ENCODE measurements at places on chromosomes 2 and 18.

GRCh38 chr2:239910404-239910803 is 114.7 kb downstream of the NDUFA10 start:
- H3K27me3 ChIP-seq: no peaks in the 10 kb centered on the region
- peaks cover 15% of the 10 kb centered on the region for H3K4me1 ChIP-seq
- no peak overlapping the region for H3K4me3 ChIP-seq
- H3K27ac ChIP-seq: no peak overlapping the region
- no peaks in the 10 kb centered on the region for H3K36me3 ChIP-seq

DNA sequence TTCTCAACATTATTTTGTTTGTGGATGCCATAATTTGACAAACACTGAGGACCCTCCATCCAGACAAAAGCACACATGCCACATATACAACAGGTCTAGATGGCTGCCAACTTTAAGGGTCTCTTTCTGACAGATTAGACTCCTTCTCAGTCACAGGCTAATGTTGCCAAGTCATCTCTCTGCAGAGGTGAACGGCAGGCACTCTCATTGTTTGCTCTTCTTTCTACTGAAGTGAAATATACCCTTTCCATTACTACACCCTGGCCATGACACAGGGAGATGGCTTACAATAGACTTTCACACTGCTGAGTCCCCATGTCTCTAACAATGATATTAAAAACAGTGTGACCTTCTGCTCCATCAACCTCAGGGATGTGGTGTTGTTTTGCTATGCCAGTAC is 47.5 kb upstream of the ZNF397 start:
- no peaks in the 10 kb centered on the region for H3K27me3 ChIP-seq
- no peak overlapping the region for H3K4me3 ChIP-seq
- no peak for DNase-seq

GRCh38 chr2:98507891-98508708 is 63.4 kb downstream of the INPP4A start:
- no peaks in the 10 kb centered on the region for H3K27me3 ChIP-seq
- no peaks in the 10 kb centered on the region for H3K36me3 ChIP-seq
- H3K27ac ChIP-seq: peak overlapping the region; percentile 50
- no peak for DNase-seq
- H3K4me1 ChIP-seq: peaks cover 84% of the 10 kb centered on the region
- no peak overlapping the region for H3K4me3 ChIP-seq

GRCh38 chr2:173264603-173265366 is 89.9 kb upstream of the CDCA7 start:
- peak; percentile 22 for DNase-seq
- no peaks in the 10 kb centered on the region for H3K36me3 ChIP-seq
- H3K4me3 ChIP-seq: peak overlapping the region; percentile 1
- no peaks in the 10 kb centered on the region for H3K27me3 ChIP-seq
- H3K4me1 ChIP-seq: no peaks in the 10 kb centered on the region

DNA sequence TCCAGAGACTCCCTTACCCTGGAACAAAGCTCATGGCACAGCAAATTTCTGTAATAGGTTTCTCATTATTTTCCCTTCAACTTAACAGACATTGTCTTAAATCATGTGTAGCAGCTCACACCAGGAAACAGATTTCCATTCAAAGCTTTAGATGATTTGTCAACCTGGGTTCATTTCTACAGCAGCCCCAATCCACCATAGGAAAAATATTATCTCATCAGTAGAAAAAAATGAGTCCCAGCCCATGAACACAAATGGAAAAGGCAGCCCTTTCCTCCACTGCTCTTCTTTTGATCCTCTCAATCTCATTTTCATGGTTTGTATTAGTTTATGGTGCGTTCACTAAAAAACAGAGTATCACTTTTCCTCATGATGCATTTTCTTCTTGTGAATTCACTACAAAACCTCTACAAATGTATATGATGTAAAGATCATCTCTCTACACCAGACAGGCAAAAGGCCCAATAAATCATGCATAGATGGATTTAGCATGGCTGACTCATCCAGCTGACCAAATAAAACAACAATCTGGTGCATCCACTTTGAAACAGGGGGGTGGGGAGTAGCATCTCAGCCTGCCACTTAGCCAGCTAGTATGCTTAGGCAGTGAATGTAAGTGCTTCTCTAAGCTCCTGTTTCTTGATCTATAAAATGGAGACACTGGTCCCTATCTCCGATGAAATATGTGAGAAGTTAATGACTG is 78.6 kb downstream of the SATB2 start:
- no peaks in the 10 kb centered on the region for H3K36me3 ChIP-seq
- no peaks in the 10 kb centered on the region for H3K27me3 ChIP-seq
- H3K27ac ChIP-seq: no peak overlapping the region
- no peaks in the 10 kb centered on the region for H3K4me1 ChIP-seq
- no peak for DNase-seq

- no peak overlapping the region for H3K27ac ChIP-seq
- H3K27me3 ChIP-seq: no peaks in the 10 kb centered on the region
- H3K4me3 ChIP-seq: no peak overlapping the region
- DNase-seq: no peak
- no peaks in the 10 kb centered on the region for H3K36me3 ChIP-seq
Observed at GRCh38 chr2:155412598-155412997, 714.1 kb downstream of the KCNJ3 start.

DNA sequence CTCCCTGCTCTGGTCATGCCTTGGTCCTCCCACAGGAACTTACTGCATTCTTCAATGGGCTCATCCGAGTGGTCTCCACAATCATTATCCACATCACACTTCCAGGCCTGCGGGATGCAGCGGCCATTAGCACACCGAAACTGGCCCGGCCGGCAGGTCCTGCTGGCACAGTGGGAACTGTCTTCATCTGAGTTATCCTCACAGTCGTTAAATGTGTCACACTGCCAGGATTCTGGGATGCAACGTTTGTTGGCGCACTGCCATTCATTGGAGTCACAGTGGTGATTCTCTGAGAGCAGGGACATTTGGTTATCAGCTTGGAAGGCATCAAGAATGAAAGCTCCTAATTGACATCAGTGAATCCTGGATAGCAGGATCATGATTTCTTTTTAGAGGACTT is 104.5 kb downstream of the DHRS9 start:
- no peak overlapping the region for H3K4me3 ChIP-seq
- no peak for DNase-seq
- H3K36me3 ChIP-seq: no peaks in the 10 kb centered on the region
- H3K27ac ChIP-seq: no peak overlapping the region
- no peaks in the 10 kb centered on the region for H3K4me1 ChIP-seq

GRCh38 chr2:163395602-163396001 is 340.2 kb downstream of the FIGN start:
- DNase-seq: no peak
- no peak overlapping the region for H3K27ac ChIP-seq
- no peaks in the 10 kb centered on the region for H3K36me3 ChIP-seq
- no peaks in the 10 kb centered on the region for H3K4me1 ChIP-seq
- H3K27me3 ChIP-seq: no peaks in the 10 kb centered on the region
- no peak overlapping the region for H3K4me3 ChIP-seq

GRCh38 chr2:216786676-216787075 is 73.2 kb downstream of the TNP1 start:
- H3K27ac ChIP-seq: no peak overlapping the region
- DNase-seq: no peak
- H3K36me3 ChIP-seq: no peaks in the 10 kb centered on the region
- H3K27me3 ChIP-seq: no peaks in the 10 kb centered on the region
- H3K4me1 ChIP-seq: no peaks in the 10 kb centered on the region

DNA sequence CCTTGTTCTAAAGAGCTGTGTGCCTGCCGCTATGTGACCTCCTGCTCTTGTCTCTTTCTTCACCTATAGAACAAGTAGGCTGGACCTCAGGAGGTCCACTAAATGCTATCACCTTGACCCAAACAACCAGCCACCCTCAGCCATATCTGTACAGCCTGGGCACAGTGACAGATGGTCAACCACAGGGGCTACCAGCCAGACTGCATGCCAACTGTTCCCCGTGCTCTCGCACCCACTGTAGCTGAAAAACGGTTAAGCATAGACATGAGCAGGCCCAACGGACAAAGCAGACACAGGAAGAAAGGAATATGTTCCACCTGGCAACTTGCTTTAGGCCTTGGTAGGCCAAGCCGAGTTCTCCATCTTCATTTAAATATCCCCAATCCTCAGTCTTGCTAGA is 43.2 kb upstream of the ACAA2 start:
- H3K4me3 ChIP-seq: no peak overlapping the region
- no peaks in the 10 kb centered on the region for H3K36me3 ChIP-seq
- no peak overlapping the region for H3K27ac ChIP-seq
- no peaks in the 10 kb centered on the region for H3K4me1 ChIP-seq
- DNase-seq: no peak

GRCh38 chr2:171711351-171711750 is 24.1 kb downstream of the DYNC1I2 start:
- no peak for DNase-seq
- H3K36me3 ChIP-seq: no peaks in the 10 kb centered on the region
- H3K4me3 ChIP-seq: no peak overlapping the region
- H3K27ac ChIP-seq: no peak overlapping the region

DNA sequence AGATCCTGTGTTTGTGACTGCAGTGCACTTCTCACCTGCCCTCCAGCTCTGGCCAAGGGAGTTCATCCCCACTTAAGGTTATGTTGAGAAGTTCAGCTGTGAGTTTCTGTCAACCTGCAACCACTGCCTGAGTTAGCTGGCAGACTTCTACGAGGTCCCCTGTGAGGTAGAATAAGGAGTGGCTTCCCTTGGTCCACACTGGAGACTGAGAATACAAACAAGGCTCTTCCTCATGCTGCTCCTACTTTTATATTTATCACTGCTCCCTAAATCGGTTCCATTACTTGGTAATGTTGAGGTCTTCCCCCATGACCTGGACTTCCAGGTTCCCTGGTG is 353.2 kb upstream of the CWC22 start:
- no peak overlapping the region for H3K4me3 ChIP-seq
- no peak for DNase-seq
- no peaks in the 10 kb centered on the region for H3K27me3 ChIP-seq
- H3K27ac ChIP-seq: no peak overlapping the region
- no peaks in the 10 kb centered on the region for H3K4me1 ChIP-seq

DNA sequence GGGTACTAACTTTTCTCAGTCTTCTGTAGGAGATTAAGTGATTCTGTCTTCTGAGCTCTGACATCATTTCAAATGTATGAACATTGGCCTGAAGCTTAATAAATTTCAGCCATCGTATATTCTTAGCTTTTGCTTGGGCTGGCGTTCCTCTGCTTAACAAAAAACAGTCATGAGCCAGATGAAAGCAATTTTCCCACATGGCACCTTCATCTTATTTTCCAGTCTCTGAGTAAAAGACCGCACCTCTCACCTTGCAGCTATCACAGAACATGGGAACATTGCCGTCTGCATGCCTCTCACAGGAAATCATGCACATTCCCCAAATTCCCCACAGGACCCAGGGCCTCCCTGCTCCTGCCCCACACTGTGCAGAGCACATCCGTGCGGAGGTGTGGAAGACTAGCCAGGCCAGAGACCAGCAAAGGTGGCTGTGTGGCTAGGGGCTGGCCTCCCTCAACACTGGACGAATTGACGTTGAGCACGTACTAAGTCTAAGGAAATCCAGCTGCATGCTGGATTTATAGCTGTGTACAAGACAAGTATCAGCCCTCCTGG is 531.8 kb upstream of the ID2 start:
- H3K4me1 ChIP-seq: no peaks in the 10 kb centered on the region
- no peaks in the 10 kb centered on the region for H3K36me3 ChIP-seq
- no peak overlapping the region for H3K27ac ChIP-seq
- DNase-seq: no peak
- H3K27me3 ChIP-seq: no peaks in the 10 kb centered on the region

DNA sequence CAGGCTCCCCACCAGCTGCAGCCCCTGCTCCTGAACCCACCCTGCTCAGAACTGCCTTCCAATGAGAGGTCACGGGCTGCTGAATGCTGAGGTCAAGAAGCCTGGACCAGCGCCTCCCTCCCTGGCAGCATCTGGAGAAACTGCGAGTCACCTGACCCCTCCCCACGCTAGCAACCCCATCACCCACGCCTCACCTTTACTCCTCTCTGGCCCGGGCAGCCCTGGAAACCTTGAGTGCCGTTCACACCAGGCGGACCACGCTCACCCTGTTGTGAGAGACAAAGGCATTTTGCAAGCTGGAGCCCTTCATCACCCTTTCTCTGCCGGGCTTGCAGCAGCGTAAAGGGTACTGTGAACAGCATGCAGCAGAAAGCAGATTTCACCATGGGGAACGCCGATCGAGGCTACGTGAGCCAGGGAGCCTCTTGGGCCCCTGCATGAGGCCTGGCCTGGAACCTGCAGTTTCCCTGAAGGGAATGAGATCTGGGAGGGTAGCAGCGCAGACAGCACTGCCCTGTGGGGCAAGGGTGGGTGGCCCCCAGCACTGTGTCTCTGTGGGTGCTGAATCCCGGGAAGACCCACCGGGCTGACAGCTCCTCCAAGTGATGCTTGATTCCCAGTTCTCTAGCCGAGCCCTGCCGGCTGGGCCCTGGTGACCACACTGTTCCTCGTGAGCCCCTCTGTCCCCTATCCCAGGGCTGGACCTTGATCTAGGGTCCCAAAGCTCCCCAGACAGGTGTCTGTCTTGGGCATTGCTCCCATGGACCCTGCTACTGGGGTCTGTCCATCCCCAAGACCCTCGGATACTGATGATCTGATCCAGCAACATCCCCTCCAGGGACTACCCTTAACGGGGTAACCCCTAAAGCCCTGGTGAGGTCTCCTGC is 53.8 kb downstream of the COL6A3 start:
- no peak overlapping the region for H3K4me3 ChIP-seq
- H3K36me3 ChIP-seq: peaks cover 3% of the 10 kb centered on the region
- H3K4me1 ChIP-seq: no peaks in the 10 kb centered on the region
- no peak overlapping the region for H3K27ac ChIP-seq
- no peaks in the 10 kb centered on the region for H3K27me3 ChIP-seq
- no peak for DNase-seq

GRCh38 chr2:189203177-189203799 is 23.7 kb upstream of the COL5A2 start:
- no peaks in the 10 kb centered on the region for H3K4me1 ChIP-seq
- H3K27ac ChIP-seq: no peak overlapping the region
- H3K36me3 ChIP-seq: no peaks in the 10 kb centered on the region
- H3K4me3 ChIP-seq: no peak overlapping the region

GRCh38 chr2:102112692-102113665 is 29.6 kb upstream of the IL1R1 start:
- H3K4me3 ChIP-seq: no peak overlapping the region
- no peaks in the 10 kb centered on the region for H3K27me3 ChIP-seq
- no peak for DNase-seq
- no peaks in the 10 kb centered on the region for H3K36me3 ChIP-seq

Data from naive thymus-derived CD4-positive, alpha-beta T cell (primary cell).